A549 (cell line): ENCODE measurements at places on chromosomes 6 and 20. TPM values are rescaled to one million over a fixed set of nuclear protein-coding genes. Genes with fewer than 3 reads are reported as not detected.

Gene PBOV1
- not detected in 3 replicates for polyA plus RNA-seq

- DNase-seq = no peak
Observed at GRCh38 chr6:134835993-134836392, 113.9 kb downstream of the ALDH8A1 start.

Gene TRAPPC3L
- not detected in 3 replicates for polyA plus RNA-seq

- no peak for DNase-seq
Observed at GRCh38 chr6:34468378-34468892, 2.6 kb downstream of the PACSIN1 start.

- no peak for DNase-seq
Observed at GRCh38 chr6:41038205-41038604, 816 bp downstream of the UNC5CL start.
